ENCODE measurements at places on chromosomes 13 and 19.
A peak's percentile ranks its signal among the peaks of the same experiment; 100 is the strongest.

DNA sequence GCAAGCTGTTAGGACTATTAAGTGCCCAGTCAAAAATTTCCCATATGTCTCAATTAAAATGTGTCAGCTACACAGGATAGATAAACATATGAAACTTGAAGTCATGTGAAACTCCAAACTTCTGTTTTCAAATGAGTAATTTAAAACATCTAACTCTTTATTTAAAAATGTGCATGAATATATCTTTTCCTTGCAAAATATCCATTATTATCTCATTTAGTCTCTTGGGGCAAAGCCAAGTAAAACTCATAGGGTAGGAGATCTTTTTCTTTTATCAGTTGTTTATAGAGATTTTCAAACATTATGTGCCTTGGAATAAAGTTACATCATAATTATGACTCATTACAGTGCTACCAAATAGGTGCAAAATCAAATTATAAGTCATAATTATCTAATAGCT, 2020.1 kb upstream of the PRR20A start:
- peak; percentile 44 for DNase-seq

GRCh38 chr19:23771316-23771715, 12.6 kb upstream of the ZNF681 start:
- no peak for DNase-seq

DNA sequence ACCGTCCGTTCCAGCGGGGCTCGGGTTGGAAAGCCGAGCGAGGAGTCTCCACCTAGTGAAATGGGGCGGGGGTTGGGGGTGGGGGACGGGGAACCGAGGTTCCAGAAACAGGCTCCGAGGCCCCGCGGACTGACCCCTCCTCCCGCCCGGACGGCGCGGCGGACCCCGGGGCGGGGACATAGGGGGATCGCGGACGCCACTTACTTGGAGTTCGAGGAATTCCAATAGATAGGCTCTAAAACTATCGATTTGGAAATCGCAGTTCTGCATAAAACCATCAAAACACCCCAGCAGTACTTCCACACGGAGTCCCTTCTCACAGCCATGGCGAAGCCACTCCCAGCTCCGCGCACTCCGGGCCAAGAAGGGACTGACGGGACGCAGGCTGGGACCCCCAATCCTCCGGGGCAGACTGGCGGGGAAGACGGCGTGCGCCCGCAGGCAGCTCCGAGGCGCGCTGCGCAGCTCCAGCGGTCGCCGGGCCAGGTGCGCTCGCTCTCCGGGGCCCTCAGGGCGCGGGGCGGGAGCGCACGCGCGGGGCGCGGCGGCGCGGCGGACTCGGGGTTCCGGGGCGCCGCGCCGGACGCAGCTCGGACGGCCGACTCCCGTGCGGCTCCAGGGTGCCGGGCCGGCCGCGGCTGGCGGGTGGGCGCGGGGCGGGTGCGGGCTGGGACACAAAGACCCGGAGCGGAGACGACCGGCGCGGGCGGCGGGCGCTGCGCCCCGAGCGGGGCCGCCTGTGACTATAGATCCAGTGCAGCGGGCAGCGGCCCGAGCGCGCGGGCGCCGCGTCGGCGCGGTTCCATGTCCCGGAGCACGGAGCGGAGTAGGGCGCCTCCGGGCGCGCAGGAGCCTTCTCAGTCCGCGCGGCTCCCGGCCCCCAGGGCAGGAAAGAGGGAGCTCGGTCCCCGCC, 567 bp downstream of the EFNB2 start:
- peak; percentile 70 for DNase-seq

GRCh38 chr19:5683177-5683886, 2.5 kb downstream of the HSD11B1L start:
- DNase-seq = no peak

DNA sequence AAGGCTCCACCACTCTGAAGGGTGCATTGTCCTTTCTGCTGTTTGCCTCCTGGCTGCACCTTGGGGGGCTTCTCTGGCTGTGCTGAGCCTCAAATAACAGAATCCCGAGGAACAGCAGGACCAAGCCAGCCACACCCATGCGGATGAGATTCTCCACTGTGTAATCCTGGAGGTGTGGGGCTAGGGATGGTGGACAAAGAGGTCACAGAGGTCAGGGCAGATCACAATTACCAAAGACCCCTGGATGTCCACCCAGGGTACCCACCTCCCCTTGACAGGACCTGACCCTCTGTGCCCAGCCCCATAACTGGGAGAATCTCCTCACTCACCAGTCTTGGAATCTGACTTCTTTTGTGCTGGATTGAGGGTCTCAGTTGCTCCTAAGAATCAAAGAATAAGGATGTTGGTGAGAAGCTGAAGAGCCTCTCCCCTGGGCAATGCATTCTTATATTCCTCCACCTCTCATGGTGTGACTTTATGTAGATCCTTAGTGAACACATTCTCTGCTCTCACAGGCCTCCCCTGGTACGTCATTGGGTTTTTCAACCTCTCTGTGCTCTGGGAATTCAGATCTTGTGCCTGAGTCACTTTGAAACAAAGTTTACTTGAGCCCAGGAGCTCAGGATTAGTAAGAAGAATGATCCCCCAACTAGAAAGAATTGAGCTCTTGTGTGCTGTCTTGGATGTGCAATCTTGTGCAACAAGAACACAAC, 5.2 kb downstream of the LILRA4 start:
- DNase-seq = no peak

- DNase-seq = peak; percentile 31
Observed at GRCh38 chr19:33419788-33420130, 46.2 kb downstream of the CEBPG start.

DNA sequence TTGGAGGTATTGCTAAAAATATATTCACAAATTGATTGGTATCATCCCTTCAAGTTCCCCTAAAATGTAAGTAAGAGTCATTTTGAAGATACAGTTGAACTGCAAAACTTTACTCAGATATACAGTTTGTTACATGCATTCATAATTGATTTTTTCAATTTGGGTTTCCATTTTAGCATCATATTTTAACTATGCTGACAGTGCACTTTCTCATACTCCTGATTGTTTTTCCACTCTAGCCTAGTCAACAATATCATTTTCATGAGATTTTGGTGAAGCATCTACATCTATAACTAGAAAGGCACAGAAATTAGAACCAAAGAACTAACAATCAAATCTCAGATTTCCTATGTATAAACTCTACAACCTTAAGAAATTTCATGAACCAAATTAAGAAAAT, 2850.4 kb upstream of the PCDH20 start:
- no peak for DNase-seq

DNA sequence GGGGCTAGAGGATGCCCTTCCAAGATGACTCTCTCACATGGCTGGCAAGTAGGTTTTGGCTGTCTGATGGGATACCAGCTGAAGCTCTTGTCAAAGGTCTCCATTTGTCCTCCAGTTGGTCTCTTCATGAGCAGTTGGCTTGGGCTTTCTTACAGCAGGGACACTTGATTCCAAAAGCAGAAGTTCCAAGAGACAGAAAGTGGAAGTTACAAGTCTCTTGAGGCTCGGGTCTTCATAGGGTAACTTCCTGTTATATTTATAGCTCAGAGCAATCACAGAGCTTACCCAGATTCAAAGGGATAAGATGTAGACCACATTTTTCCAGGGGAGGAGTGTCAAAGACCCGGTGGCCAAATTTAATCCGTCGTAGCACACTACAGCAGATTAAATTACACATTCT, 440.0 kb downstream of the RFC3 start:
- DNase-seq = no peak

DNA sequence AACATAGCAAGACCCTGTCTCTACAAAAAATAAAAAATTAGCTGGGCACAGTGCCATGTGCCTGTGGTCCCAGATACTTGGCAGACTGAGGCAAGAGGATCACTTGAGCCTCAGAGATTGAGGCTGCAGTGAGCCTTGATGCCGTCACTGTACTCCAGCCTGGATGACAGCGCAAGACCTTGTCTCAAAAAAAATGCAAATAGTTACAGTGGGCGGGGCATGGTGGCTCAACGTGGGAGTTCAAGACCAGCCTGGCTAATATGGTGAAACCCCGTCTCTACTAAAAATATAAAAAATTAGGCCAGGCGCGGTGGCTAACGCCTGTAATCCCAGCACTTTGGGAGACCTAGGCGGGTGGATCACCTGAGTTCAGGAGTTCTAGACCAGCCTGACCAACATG, 8.5 kb downstream of the PGLS start:
- DNase-seq = no peak

- no peak for DNase-seq
Observed at GRCh38 chr13:83681547-83681946, 200.7 kb downstream of the SLITRK1 start.

- no peak for DNase-seq
Observed at GRCh38 chr13:31167490-31167889, 5.8 kb upstream of the HSPH1 start.

GRCh38 chr13:39132286-39133230, 94.3 kb downstream of the NHLRC3 start:
- DNase-seq = peak; percentile 89

DNA sequence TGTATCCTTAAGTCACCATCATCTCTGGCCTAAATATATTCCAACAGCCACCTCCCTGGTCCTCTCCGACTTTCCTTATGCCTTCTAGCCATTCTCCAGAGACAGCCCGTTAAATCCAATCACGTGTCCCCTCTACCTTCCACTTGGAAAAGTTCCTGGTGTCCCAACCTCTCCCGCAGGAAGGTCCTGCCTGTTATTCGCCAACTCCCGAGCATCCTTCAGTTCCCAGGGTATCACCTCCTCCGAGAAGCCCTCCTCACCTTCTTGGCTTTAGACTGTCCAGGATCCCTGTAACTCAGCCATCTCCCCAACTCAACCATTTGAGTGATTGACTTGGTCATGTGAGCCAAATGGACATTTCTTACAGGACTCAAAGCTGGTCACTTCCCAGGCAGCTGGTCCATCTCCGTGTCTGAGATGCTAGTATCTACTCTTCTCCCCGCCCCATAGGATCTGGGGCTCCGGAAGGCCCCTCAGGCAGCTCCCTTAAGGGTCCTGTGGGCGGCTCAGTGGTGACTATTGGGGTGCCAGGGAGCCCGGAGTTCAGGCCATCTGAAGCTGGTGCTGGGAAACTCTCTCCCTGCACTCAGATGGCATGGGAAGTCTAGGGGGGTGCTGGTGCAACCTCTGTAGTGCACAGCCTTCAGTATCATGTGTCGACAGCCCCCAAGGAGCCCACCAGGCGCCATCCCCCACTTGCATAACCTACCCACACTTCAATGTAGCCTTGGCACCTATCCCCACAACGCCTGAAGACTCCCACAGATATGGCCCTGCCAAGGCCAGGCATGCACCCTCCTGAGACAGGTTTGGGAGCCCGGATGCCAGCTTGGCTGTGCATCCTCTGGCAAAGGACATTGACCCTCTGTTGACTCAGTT, 27.9 kb upstream of the NANOS3 start:
- DNase-seq = peak; percentile 41

DNA sequence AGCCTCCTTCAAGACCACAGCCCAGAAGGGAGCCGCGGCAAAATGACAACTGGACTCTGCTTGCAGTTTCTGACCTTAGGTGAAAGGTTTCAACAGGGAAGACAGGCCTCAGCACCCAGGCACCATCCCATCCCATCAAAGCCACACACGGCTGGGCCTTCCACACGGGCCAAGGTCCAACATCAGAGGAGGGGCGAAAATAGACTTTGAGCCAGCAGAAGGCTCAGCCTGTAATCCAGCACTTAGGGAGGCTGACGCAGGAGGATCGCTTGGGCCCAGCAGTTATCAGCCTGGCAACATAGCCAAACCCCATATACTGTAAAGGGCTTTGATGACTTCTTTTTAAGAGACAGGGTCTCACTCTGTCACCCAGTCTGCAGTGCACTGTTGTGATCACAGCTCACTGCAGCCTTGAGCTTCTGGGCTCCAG, 26.8 kb upstream of the TINCR start:
- no peak for DNase-seq

DNA sequence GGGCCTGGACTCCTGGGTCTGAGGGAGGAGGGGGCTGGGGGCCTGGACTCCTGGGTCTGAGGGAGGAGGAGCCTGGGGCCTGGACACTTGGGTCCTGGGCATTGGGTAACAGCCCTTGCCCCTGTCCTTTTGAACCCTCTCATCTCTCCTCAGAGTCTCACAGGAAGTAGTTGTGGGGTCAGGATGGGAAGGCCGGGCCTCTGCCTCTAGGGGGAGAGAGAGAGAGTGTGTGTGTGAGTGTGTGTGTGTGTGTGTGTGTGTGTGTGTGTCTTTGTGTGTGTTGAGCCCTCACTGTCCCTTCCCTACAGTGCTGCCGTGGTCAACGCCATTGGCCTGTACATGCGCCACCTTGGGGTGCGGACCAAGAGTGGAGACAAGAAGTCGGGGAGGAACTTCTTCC, 10.9 kb downstream of the ARHGEF1 start:
- DNase-seq = peak; percentile 39

DNA sequence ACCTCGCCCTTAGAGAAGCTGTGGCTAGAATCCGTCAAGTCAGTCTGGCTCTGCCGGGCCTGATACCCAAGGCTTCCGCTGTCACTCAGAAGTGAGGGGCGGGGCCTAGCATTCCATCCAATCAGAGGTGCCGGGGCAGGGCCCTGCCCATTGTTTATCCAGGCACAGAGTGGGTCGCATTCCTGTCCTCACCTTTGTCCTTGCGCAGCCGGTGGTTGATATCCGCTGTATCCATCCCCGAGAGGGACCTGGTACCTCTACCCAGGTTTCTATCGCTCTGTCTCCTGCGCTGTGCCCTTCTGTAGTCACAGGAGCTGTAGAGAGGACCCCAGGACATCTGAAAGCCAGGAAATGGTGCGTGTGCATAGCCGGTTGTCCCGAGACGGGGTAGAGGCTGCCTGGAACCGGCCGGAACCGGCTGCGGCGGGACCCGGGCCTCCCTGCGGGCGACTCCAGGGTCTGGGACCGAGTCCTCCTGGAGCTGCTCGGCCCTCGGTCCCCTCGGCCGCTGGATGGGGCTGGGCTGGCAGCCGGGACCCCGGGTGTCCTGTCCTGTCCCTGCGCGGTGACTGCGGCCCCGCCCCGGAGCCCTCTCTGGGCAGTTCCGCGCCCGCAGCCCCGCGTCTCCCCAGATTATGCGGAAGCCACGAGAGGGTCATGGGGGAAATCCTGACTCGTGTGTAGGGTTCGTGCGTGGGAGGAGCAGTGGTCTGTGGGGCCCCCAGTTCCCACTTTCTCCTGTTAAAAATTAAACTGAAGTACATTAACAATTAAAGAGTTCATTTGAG, at the start of gene ZNF763:
Gene ZNF763, plus strand, starts transcription at position 183 of the 788 bp plus-strand sequence. Its CDS starts 169 bp downstream, at position 352.
- DNase-seq = peak; percentile 55

DNA sequence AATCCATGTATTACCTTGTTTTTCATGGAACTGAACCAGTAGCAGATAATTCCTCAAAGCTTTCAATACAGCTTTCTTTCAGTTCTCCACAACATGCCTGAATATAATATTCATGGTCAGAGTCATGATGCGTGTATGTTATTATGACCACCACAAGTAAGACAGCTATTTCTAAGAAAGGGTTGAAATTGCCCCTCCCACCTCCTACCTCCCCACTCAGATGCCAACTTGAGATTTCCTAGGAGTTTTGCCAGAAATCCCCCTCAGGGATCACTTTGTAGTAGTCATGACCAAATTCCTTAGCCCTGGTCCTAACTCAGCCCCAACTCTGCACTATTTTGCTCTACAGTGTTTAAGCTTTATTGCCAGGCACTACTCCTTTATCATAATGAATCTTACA, 69.9 kb upstream of the RAP2A start:
- DNase-seq = no peak

DNA sequence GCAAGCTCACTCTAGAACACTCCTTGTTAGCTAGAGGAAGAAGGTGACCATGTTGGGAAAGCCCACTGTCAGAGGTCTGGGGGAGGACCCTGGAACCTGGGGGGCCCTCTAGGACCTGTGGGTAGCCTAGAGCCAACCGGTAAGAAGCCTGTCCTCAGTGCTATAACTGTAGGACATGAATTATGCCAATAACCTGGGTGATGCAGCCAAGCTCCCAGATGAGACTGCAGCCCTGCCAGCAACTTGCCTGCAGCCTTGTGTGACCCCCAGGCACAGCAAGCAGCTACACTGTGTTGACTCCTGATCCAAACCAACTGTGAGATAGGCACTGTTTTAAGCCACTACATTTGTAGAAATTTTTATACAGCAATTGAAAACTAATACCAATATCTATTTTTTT, 122.3 kb downstream of the MIPEP start:
- no peak for DNase-seq

Measured in NCI-H69 (cell line).